PC-9 (cell line): ENCODE measurements at places on chromosomes 7 and 10.

DNA sequence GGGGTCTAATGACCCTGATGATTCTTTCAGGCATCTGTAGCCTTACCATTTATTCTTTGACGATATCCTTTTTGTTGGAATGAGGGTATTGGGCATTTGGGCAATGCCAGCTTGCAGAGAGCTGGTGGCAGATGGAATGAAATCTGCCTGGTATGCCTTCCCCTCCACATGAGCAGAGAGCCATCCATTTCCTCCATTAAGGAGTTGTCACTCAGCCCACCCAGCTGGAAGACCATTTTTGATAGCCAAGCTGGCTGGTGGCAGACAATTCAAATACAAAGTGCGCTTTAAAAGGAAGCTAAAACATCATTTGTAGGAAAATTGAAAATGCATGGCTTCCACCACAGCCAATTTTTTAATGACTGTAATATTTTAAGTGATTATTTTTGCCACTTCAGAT is 240.1 kb upstream of the SLC26A5 start:
- DNase-seq: no peak

- no peak for DNase-seq
Observed at GRCh38 chr10:89648074-89648473, 3.0 kb upstream of the PANK1 start.

GRCh38 chr10:80493522-80494051 is 39.5 kb downstream of the TSPAN14 start:
- no peak for DNase-seq

DNA sequence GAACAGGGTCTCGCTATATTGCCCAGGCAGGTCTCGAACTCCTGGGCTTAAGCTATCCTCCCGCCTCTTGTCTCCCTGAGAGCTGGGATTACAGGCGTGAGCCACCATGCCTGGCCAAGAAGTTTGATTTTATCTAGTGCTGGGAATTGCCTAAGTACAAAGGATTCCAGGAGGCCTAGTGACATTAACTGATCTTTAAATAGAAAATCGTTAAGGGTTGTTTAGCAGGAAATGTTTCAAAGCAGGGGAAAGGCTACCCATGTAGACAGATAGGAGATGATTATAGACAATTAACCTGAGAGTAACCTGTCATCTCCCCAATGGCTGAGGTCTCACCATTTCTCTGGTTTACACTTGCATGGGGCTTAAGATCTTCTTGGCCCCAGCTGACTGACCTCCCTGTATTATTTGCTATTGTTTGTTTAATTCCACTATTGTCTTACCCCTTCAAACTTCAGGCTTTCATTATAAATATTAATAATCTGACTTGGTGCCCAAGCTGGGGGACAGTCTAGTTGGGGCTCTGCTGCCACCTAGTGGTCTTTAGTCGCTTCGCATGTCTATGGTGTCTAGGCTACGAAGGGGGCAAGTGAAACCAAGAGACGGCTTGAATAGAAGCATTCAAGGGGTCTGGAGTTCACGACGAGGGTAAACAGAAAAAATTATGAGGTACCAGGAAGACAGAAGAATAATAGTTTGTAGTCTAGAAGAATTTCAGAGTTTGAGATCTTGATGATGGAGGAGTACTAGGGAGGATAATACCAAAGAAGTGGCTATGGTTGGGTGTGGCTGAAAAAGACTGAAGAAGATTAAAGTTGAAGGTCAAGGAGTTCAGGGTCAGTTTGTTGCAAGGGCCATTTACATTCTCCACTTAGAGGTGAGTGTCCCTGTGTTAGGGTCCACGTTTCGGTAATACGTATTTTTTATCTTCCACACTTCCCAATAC is 40.4 kb upstream of the BPGM start:
- peak; percentile 92 for DNase-seq

DNA sequence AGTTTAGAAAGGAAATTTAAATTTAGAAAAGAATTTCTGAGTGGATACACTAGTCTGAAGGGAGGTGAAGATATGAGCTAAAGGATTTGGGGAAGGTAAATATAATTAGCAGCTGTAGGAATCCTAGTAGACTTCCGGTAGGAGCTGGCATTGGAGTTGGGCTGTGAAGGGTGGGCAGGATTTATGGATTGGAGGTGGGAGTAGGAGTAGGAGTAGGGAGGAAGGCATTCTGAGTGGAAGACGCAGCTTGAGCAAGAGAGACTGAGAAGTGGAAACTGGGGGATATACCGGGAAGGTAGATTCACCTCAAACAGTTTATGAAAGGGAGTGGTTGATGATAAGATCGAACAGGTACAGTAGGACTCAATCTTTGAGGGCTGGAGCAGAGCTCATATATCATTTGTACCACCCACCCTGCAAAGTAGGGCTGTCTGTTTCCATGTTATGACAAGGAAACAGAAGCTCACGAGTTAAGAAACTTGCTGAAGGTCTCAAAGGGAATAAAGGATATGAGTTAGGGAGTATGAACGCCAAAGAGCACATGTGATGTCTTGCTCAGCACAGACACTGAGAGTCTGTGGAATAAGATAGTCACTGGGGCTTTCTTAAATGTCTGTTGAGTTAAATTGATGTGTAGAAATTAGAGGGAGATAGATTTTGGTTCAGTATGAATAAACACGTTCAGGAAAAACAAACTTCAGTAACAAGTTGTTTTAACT is 81.6 kb downstream of the RPS24 start:
- no peak for DNase-seq

DNA sequence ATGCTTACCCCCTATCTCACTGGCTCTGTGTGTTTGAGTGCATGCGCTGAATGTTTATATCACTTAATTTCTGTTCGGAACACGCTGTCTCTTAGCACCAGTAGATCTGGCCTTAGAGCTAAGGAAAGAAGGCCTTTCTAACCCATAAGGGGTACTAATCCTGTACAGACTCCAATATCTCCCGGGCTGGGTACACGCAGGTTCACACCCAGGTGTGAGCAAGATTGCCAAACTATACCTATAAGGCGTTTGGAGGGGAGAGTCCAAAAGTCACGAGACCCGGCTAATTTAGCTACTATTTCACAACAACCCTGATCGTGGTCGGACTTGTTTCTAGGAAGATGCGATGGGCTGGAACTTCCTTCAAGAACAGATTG is 727 bp upstream of the PDSS1 start:
- DNase-seq: no peak

- no peak for DNase-seq
Observed at GRCh38 chr7:13055732-13056368, 368.4 kb downstream of the ARL4A start.

- no peak for DNase-seq
Observed at GRCh38 chr10:63414481-63415260, 51.1 kb downstream of the JMJD1C start.

DNA sequence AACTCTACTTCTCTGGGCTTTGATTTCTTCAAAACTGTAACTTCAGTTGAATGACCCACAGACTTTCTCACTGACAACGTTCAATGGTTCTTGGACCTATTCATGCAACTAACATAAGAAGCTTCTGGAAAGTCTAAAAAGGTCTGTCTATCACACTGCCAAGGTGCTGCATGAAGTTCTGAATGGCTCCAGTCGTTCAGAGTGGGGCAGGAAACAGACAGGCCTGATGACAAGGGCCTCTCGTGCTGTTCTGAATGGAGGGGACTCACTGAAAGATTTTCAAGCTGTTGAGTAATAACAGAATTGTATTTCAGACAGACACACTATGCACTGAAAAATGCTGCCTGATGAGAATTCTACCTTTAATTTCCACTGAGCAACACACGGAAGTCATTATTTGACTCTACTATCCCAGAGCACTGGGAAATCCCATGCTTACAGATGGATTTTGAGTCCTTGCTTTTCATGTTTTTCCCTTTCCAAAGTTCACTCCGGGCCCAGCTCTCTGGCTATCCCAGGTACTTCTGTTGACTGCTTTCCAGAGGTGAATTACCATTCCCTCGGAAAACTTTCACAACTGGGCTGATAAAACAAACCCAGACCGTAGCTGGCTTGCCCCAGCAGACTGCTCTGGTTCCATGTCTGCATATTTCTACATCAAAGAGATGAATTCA is 204.9 kb upstream of the FRMD4A start:
- no peak for DNase-seq

GRCh38 chr7:76392531-76393115 is 16.9 kb downstream of the SSC4D start:
- DNase-seq: no peak

- DNase-seq: no peak
Observed at GRCh38 chr7:66466081-66466600, 162.5 kb upstream of the KCTD7 start.

DNA sequence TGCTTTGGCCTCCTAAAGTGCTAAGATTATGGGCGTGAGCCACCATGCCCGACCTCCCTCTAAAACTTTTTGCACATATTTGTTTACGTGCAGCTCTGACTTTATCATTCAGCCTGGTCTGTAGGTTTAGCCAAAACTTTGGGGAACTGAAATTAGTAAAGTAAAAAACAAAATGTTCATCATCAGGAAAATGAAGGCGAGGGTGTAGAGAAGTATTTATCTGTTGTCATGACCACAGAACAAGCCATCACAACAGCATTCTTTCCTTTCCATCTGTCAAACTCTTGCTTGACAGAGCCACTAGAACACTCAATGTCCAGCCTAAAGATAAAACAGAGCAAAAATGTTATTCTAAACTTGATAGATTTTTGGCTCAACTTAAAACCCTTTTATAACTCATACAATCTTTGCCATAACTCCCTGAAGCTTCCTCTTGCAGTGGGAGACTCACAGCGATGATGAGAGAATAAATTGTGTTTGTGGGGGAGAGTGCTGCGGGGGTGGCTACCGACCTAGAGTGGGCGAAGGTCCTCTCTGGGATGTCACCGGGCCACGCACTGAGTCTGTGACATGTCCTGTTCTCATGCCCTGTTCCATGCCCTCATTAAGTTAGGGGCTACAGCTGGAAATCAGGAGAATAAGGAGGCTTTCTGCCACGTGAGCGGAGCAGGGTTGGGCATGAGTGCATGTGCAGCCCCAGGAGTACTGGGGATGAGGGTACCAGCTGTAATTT is 58.6 kb upstream of the MKRN1 start:
- DNase-seq: no peak

- DNase-seq: no peak
Observed at GRCh38 chr10:97434055-97434454, 8.1 kb downstream of the PGAM1 start.

DNA sequence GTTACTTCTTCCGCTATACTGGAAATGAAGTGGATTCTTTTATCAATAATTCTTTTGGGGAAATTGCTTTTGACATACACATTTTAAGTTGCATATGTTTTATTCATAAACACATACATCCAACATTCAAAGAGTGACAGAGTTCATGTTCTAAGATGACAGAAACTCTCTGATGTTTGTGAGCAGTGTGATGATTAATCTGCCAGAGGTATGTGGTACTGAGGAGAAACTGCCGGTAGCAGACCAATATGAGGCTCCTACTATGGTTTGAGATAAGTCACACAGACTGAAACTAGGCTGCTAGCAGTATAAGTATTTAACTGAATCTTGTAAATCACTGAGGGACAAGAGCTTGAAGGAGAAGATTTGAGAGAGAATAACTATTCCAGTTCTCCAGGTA is 524.1 kb upstream of the SEMA3D start:
- DNase-seq: no peak

DNA sequence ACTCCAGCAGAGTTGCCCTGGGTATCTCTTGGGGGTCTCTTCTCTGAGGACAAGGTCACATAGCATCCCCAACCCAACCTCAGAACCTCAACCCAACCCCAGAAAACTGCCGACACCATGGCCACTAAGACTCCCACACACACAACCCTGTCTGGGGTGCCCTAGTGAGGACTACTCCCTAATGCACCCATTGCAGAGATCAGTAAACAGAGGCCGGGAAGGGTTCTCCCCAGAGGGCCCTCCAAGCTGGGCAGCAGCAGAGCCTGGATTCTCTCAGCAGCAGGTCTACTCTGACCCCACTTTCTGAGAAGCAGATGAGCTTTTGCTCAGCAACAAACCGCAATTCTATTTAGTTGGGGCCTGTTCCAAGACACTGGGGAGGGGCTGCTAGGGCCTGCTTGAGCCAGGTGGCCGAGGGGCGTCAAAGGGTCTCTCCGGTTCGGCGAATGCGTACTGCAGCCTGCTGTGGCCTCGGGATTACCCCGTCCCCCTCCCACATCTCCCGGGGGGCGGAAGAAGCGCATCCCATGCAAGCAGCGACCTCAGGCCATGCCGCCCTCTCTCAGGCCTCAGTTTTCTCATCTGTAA is 828 bp downstream of the OGDHL start:
- DNase-seq: no peak

DNA sequence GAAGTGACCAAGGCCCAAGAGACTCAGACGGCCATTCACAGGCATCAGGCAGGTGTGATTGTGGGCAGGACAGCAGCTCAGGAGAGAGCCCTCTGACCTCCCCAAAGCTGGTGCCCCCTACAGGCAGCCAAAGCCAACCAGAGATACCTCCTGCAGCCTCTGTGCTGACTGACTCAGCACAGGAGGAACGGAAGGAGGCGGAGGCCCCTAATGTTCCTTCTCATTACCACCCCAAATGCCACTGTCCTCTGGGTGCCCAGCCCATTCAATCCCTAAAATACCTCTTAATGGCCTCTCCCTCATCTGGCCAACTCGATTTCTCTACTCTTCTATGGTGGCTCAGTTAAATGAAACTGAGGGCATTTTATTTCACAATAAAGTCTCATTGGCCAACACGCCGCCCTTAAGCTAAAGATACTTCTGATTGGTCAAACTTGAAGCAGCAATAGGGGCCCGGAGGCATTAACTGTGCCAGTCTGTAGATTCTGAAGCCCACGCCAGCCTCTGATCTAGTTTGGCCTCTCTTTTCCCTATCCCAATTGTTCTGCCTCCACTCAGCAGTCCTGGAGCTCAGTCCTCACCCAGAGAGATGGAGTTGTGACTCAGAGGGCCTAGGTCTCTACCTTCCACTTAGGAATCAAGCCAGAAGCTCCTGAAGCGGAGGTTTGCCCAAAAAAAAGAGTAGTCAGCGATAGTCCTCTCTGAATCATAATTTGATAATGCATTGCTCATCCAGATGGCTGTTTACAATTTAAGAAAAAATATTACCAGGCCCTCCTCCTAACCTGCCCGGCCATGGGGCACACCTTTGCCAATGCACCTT is 1.2 kb downstream of the CYREN start:
- peak; percentile 42 for DNase-seq

- DNase-seq: no peak
Observed at GRCh38 chr7:66928388-66928787, 7.4 kb downstream of the TMEM248 start.

GRCh38 chr10:16748749-16749148 is 68.5 kb downstream of the RSU1 start:
- no peak for DNase-seq

DNA sequence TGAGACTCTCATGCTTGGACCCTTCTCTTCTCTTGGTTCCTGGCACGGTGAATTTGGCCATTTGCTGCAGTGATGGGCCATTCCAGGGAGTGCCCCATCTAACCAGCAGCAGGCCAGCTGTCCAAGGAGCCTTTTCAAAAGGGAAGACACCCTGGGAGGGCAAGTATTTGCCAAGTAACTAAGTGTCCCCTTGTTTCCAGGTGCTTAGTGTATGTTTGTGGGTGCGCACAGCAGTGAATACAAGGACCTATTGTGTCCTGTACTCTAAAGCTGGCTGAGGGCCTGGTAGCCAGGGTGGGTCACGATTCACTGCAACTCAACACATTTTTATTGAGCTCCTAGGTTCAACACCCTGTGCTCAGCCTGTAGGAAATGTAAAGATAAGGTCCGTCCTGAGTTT is 348.8 kb downstream of the RNLS start:
- no peak for DNase-seq
